NCI-H1417 treated with DMSO at 0.1 percent for 48 hours (cell line): ENCODE measurements at places on chromosomes 6 and 20.

GRCh38 chr20:37397076-37397953 lies 51.4 kb downstream of the SRC start:
- DNase-seq: no peak

DNA sequence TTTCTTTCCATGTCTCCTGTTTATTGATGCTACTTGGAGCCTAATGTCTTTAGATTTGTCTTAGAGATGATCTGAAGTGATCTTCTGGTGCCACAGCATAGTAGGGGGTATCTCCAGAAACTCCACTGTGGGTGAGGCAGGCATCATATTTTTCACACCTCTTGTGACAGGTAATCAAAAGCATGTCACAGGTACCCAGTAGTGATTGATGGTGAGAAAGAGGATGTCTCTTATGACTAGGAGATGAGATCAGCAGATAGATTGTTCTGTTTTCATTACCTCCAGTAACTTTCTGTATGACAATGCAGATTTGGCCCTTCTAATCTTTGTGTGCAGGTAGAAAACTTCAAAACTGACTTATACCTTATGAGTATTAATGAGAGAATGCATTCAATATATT lies 13.5 kb downstream of the NCOA7 start:
- DNase-seq: no peak

- DNase-seq: no peak
Observed at GRCh38 chr6:795046-795685, 102.2 kb upstream of the EXOC2 start.

- DNase-seq: no peak
Observed at GRCh38 chr6:69665437-69665836, 131.4 kb downstream of the LMBRD1 start.

- DNase-seq: no peak
Observed at GRCh38 chr6:113052506-113052905, 705.4 kb downstream of the RFPL4B start.

- no peak for DNase-seq
Observed at GRCh38 chr6:46419576-46420002, 71.7 kb downstream of the RCAN2 start.

DNA sequence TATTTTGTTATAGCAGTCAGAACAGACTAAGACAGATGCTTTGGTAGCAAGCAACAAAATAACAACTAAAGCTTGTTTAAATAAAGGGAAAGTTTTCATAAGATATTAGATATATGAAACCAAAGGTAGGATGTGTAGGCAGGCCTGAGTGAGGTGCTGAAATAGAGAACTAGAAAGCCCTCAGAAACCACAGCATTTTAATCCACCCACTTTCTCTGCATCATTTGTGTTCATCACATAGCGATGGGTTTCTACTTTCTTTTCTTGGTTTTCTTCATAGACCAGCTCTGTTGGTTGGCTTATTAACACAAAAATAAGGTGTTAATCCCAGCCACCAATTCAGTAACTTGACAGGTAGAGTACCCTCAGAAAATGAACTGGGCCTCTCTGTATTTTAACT lies 58.6 kb downstream of the RPS12 start:
- DNase-seq: no peak

- no peak for DNase-seq
Observed at GRCh38 chr6:53005663-53006250, 10.7 kb upstream of the GSTA4 start.

GRCh38 chr6:158358450-158359077 lies 46.3 kb downstream of the TULP4 start:
- no peak for DNase-seq

- DNase-seq: no peak
Observed at GRCh38 chr6:29762781-29763214, 39.6 kb downstream of the HLA-F start.

DNA sequence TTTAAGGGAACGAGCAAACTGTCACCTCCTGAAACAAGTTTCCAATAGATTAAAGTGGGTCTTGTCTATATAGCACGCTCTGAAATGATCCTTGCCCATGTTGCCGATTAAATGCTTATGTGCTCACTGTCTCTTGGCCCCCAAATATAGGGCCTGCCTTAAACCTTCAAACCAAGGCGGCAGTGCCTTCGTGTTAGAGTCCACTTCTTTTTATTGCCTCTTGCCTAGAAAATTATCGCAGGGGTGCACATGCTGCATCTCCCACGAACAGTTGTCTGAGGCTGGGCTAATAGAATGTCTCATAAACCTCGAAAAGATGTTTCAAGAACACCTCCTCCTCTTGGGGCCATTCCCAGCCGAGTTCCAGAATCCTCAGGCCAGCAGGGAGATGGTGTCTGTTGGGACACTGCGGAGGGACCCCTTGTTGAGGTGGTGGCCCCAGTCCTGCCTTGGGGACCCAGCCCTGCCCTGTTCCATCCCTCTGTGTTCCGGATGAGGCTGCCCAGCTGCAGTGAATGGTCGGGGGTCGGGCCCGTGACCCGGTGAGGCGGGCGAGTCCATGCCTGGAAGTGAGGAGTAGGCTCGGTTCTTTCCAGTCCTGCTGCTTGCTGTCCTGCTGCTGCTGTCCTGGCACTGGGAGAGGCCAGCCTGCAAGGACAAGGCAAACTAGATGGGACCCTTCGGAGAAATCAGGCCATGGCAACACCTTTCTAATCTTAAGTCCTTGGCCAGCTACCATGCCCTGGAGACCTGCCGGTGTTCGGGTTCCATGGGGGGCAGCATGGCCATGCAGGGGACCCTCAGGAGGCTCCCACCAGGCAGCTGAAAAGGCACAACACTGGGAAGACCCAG lies 34.7 kb upstream of the SLCO4A1 start:
- no peak for DNase-seq

DNA sequence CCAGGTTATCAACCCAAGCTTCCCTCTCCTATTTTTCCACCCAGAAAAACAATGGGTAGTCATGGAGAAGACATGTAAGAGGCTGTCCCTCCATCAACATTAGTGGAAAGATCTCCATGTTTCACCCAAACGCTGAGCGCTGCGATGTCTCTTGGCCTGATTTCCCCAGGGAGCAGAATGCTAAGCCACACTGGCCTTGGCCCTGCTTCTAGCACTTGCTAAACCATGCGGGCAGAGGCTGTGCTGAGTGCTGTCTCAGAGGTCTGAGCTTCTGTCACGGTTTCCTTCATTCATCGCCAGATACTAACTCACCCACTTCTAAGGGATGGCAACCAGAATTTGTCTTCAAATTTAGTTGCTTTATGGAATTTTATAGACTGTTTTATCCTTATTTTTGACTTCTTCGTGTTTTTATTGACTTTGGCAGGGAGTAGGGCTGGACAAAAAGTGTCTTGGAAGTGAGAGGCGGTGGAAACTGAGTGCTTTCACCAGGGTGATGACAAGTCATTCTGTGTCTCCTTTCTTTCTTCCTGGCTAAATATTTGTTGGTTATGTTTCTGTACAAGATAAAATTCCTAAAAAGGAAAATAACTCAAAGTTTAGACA lies 181.4 kb upstream of the UST start:
- no peak for DNase-seq
